ENCODE measurements at places on chromosomes 5 and 9.
A peak's percentile ranks its signal among the peaks of the same experiment; 100 is the strongest.

DNA sequence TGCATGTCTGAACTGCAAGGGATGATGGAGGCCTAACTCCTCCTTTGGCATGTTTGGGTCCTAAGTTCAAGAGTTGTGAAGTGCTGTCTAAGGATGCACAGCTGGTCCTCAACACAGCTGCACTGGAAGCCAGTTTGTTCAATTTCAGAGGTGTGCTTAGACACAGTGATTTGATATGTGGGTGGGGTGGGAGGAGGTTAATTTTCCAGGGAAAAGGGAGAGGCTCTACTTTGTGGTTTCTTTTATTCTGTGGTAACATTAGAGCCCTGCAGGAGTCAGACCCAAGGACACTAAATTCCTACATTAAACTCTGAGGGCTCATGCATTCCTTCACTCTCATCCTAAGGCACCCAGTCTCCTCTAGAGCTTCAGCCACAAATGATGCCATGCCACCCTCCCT lies 188.4 kb upstream of the MAST4 start:
- no peak for ATAC-seq

DNA sequence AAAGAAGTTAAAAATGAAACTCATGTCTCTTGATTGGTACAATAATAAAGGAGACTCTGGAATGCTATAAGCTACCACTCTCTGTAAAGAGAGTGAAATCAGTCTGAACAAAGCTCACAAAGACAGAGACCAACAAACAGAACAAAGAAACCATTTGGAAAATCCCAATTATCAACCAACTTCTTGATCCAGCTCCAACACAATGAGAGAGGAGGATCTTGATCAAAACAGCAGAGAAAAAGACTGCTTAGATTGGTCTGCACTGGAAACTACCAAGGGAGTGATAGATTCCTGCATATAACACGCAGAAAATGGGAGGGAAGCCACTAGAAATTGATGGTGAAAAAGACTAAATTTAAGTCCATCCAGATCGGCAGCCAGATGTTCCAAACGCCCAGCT lies 23.1 kb upstream of the RNF38 start:
- ATAC-seq = no peak

DNA sequence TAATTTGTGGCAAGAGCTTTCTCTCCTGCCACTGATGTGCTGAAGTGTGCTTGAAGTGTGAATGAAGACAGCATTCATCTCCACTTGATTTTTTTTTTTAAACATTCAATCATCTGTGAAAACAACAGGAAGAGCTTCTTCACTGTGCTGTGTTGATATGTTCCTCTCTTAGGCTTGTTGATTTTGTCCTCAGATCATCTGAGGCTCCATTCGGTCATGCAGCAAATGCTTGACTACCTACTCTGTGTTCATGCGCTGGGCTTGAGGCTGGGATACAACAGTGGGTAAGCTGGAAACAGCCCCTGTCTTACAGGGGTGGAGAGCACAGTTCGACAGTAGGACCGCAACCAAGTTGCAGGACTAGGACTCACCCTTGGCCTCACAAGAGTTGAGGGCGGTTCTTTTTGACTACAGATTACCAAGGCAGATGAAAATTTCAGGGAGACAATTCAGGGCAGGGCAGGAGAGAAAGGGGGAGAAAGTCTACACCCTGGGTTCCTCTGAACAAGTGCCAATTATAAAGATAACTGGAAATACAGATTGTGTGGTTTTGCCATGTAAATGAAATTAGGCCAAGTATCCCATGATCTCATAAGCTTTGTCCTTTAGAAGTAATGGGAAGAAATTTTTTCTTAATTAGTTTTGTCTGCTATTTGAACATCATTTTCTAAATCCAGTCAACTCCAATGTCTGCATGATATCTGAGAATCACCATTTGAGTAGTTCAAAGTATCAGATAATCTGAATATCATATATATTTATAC lies 31.0 kb upstream of the F2R start:
- ATAC-seq = no peak

DNA sequence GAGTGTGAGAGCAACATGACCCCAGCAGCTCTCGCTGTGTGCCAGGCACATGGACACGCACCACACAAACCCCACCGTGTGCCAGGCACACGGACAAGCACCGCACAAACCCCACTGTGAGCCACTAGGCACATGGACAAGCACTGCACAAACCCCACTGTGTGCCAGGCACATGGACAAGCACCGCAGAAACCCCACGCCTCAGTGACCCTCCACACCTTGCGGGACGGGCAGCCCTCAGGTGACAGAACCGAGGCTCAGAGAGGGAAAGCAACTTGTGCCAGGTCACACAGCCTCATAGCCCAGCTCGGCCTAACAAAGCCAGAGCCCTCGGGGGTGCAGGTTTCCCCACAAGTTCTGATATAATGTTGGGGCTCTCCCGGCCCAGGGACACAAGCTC lies 2.0 kb upstream of the GPSM1 start:
- no peak for ATAC-seq

DNA sequence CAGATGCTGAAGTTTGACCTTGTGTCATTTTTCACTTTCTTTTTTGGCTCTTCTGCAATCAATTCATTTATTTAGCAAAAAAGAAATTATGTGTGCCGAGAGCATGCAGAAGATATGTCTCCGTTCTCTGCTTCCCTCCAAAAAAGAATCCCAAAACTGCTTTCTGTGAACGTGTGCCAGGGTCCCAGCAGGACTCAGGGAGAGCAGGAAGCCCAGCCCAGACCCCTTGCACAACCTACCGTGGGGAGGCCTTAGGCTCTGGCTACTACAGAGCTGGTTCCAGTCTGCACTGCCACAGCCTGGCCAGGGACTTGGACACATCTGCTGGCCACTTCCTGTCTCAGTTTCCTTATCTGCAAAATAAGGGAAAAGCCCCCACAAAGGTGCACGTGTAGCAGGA lies 2.4 kb downstream of the FGFR4 start:
- ATAC-seq = no peak

DNA sequence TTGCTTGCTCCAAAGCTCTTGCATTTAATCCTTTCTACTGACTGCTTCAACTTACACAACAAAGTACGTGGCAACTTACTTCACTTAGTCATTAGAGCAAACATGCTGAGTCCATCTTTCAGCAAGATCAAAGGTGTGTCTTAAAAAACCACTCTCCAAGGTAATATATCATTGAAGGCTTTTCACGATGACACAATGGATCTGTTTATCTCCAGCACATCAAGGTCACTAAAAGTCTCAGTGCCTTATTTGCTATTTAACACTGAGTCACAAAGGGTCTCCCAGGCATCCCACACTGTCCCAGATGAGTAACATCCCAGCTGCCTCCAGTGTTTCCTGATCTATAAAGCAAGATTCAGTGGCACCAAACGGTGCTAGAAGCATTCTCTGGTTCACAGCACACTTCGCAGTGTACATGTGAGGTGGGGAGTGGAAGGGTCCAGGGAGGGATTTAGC lies 3.7 kb upstream of the CLK4 start:
- ATAC-seq = no peak

- ATAC-seq = no peak
Measured at GRCh38 chr9:122261469-122261881, 3.2 kb downstream of the RBM18 start.

DNA sequence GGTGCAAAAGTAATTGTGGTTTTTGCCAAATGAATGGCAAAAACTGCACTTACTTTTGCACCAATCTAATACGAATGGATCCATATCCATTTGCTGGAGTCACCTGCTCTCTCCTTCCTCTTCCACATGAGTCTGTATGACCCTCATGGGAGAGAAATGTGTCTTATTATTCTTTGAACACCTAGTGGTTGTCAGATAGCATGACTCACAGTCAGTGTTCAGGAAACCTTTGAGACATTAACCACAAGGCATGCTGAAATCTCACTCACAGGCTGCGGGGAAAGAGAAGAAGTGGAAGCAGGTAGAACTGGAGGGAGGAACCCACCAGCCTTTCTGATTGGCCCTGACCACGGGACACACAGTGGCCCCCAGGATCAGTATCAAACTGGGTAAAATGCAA lies 222.8 kb upstream of the KLF4 start:
- peak; percentile 42 for ATAC-seq

DNA sequence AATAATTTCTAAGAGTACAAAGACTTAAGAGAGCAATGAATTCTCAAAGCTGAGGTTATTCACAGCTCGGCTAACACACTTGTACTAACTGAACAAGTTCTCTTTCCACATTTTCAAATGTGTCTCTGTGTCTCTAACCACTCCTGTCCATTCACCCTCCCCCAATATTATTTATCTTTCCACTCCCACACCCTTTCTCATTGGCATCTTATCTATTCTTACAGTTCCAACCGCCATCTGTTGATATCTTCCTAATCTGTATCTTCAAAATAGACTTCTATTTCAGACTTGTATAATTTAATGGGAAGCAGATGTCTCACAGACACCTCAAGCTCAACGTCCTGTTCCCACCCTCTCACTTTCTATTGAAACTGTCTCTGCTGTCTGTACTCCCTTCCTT lies 205.9 kb downstream of the ANXA1 start:
- no peak for ATAC-seq

DNA sequence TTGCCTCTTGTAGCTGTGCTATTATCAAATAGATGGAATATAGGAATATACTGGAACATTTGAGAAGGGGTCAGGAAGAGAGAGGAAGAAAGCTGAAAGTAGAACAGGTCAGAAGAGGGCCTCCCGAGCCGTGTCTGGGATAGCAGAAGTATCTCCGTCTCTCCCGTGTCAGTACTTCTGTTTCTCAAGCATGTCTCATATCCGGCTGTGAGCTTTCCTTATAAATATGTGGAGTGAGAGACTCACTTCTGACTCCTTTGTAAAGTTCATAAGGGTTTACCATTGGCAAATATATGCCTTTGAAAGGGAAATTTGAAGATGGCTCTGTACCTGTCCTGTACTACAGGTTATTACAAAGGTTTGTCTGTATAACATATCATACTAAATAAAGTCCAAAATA lies 50.3 kb downstream of the MOCS2 start:
- no peak for ATAC-seq

DNA sequence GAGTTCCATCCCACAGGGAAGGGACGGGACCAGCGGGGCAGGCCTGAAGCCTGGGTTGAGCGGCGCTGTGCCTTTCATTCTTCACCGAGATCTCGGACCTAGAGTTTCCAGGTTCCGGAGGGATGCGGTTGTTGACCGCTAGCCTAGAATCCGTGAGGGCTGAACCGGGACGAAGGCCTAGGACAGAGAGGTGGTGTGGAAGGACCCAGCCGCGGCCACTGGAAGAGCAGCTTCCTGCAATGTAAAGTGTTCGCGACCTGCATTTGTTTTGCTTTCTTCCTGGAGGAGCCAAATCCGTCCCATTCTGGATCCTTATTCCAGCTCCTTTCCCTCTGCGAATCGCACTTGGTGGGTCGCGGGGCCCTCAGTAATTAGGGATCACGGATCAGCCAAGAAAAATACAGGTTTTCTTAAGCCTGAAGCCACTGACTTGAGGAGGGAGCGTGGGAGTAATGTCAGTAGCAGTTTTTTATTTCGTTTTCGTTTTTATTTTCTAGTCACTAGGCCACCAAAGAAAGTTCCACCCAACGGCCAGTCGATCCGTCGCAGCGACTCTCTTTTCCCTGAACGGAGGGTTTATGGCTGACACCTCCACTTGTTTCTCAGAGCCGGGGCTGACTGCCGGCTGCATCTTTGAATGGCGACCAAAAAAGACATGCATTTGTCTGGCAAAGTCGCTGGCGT lies 48.6 kb downstream of the ANXA2R start:
- ATAC-seq = no peak

- ATAC-seq = no peak
Measured at GRCh38 chr5:22593592-22593991, 259.6 kb downstream of the CDH12 start.

DNA sequence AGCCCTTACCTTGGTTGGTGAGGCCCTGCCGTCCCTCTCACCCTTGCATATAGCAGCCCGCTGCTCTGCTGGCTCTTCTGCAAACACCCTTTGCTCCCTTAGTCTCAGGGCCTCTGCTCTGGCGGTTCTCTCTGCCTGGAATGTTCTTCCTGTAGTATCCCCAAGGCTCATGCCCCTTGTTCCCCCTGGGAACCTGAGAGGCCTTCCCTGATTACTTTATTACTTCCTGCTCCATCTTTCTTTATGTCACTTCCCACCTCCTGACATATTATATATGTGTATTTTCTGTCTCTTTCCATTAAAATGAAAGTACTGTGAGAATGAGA lies 73.9 kb upstream of the SPRY4 start:
- ATAC-seq = no peak

DNA sequence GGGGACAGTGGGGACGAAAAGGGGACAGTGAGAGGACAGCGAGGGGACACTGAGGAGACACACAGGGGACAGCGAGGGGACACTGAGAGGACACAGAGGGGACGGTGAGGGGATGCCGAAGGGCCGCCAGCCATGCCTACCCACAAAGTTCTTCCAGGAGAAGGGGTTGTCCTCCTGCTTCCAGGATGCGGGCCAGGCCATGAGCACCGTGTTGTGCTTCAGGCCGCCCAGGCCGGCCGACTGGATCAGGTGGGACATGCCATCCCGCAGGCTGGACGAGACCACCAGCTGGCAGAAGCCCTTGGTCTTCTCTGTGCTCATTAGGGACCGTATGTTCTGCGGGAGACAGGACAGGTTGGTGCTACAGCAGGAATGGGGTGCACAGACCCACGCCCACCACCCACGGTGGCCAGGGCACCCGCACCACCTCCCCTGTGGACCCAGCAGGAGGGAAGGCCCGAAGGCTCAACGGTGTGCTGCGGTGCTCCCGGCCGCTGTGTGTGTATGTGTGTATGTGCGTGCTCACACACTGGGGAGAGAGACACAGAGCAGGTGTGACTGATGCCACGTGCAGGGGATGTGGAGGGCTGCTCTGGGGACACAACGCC lies 46.6 kb downstream of the SLC12A7 start:
- no peak for ATAC-seq

DNA sequence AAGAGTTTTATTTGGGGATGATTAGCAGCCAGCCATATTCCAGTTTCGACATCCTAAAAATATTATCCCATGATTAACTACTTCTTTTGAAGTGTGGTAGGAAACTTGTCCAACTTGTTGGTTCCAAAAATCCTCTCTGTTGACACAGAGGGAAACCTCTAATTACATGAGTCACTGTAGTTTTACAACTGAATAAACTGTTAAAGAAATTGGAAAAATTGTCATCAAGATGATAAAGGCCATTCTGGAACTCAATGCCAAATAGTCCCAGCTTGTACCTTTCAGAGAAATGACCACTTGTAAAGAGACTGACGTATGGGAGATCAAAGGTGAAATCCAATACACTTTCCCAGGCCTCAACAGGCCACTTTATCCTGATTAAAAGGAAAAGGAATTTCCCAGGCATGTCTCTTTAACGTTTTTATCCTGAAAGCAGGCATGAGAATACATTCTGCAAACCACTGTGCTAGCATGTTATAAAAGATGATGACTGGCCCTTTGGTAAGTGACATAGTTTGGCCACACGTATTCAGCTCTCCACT lies 261.6 kb downstream of the GLIS3 start:
- ATAC-seq = no peak
